Stimulated activated CD4-positive, alpha-beta T cell treated with anti-CD3 and anti-CD28 coated beads, Interleukin-2, amount 100 ng/mL, for 48 hours (primary cell): ENCODE measurements at places on chromosomes 6 and 20.
A peak's percentile ranks its signal among the peaks of the same experiment; 100 is the strongest.

- no peak for DNase-seq
Observed at GRCh38 chr20:54598352-54598751, 123.0 kb downstream of the DOK5 start.

DNA sequence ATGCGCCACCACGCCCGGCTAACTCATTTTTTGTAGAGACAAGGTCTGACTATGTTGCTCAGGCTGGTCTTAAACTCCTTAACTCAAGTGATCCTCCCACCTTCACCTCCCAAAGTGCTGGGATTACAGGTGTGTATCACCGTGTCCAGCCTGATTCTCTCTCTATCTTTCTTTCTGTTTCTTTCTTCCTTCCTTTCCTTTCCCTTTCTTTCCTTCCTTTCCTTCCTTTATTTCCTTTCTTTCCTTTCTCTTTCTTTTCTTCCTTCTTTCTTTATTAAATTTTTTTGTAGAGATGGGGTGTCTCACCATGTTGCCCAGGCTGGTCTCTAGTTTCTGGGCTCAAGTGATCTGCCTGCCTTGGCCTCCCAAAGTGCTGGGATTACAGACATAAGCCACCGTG, 38.7 kb upstream of the MTHFD1L start:
- no peak for DNase-seq

DNA sequence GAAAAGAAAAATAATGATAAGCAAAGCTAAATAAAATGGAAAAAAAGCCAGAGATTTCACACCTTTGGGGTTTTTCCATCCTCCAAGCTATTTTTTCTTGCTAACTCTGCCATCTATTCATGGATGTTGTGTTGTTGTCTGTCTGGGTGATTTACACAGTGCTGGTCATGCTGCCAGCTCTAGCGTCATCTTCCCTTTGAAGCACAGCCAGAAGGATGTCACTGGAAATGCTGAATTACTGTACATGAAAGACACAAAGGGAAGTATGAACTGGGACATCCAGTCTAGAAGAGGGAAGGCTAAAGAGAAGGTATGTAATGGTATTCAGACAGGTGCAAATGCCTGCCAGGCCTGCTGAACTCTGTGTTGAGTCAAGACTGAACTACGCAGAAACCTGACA, 241.9 kb upstream of the STXBP5 start:
- DNase-seq = no peak

- no peak for DNase-seq
Observed at GRCh38 chr6:13267142-13267651, 61.1 kb downstream of the TBC1D7 start.

GRCh38 chr20:62219101-62219991, 732 bp downstream of the HRH3 start:
- DNase-seq = no peak

DNA sequence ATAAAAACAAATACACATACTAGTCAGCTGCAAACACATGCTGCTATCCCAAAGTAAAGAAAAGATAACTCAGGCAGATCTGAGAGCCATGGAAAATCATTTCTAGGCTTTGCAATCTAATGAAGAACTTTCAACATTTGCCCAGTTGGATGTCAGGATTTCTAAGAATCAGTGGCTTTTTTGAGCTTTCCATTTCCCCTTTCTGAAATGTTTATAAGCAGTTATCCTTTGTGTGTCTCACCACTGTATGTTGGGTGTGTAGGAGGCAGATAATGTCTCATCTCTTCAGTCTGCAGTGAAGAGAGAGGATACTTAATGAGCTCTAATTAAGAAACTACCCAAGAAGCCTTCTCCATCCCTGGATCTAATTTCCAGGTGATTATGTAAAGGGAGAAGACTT, 43.6 kb downstream of the RGS17 start:
- no peak for DNase-seq

GRCh38 chr20:36604952-36605398, 604 bp upstream of the RAB5IF start:
- DNase-seq = peak; percentile 25

DNA sequence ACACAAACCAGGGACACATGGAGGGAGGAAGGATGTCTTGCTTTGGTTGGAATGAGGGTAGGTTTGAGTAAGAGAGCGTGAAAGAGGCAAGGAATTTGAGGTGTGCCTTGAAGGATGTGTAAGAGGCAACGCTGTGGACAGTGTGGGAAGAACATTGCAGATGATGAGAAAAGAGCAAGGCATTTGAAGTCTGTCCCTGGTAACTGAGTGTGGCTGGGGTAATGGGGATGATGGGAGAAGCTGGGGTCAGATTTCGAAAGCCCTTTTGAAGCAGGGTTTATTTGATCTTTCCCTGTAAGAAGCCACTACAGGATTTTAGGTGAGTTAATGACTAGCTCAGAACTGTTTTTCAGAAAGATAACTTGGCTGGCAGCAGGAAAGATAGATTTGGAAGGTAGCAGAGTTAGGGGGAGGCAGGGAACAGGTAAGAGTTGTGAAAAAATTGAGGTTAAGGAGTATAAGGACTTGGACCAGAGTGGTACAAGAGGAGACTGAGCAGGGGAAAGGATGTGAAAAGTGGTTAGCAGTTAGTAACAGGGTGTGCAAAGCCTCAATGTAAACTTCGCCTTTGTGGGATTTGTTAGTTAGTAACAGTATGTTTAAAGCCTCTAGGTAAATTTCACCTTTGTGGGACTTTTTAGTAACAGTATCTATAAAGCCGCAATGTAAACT, 17.7 kb downstream of the UTRN start:
- no peak for DNase-seq

GRCh38 chr6:24428615-24429014, 25.9 kb downstream of the MRS2 start:
- DNase-seq = no peak

GRCh38 chr6:169934699-169935347, 183.4 kb downstream of the ERMARD start:
- no peak for DNase-seq

DNA sequence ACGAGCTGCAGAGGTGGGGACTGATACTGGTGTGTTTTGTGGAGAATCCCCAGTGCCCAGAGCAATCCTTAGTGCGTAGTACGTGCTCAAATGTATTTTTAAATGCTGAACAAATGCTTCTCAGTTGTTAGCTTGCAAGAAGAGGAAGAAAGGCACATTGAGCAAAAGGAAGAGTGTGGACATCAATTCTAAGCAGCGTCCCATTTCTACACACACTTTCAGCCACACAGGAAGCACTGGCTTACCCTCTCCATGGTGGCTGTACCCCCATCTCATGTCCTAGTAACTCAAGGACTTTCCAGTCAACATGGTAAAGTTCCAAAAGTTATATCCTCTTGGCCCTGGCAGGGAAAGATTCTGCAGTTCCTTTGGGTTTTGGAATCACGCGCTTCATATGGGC, 98.8 kb upstream of the NXT1 start:
- no peak for DNase-seq

DNA sequence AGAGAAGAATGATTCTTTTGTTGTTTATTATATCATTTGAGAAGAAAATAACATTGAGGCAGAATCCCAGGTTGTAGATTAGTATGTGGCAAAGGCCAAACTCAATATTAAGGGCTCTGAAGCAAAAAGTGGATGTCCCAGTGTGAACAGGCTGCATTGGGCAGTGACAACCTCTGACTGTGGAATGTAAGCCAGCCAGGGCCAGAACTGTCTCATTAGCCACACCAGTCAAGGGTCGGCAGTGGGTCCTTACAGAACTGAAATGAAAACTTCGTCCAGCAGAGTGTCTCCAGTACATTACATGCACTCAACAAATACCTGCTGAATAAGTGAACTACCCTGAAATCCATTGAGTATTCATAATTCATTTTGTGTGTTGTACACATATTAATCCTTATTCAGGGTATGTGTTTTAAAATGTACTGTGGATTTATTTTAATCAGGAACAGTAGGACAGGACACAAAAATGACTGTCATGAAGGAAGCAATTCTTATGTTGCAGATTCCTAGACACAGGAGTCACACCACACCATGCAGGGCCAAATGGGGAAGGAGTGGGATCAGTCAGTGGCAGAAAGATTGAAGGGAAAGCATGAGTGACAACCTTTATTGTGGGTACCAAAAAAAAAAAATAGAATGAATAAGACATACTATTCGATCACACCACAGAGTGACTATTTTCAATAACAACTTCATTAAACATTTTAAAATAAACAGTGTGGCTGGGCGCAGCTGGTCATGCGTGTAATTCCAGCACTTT, 64.9 kb upstream of the UTRN start:
- DNase-seq = no peak
